ENCODE measurements at places on chromosomes 12 and 14. TPM values are rescaled to one million over a fixed set of nuclear protein-coding genes. Genes with fewer than 3 reads are reported as not detected.

Gene MOK
- 22.0 TPM for total RNA-seq

Gene SERPINA3
- 12.5 TPM for total RNA-seq

Gene CFAP54
- total RNA-seq: 1.1 TPM

Gene KRT79
- total RNA-seq: not detected

Gene C14orf132
- 6.4 TPM for total RNA-seq

Measured in A549 treated with Hydrocortisone at 1 μM for 4 hours (cell line).